T-helper 1 cell (primary cell): ENCODE measurements at places on chromosomes 4 and X.

- no peak for DNase-seq
Observed at GRCh38 chr4:3062471-3062870, 11.9 kb downstream of the HTT-AS start.

DNA sequence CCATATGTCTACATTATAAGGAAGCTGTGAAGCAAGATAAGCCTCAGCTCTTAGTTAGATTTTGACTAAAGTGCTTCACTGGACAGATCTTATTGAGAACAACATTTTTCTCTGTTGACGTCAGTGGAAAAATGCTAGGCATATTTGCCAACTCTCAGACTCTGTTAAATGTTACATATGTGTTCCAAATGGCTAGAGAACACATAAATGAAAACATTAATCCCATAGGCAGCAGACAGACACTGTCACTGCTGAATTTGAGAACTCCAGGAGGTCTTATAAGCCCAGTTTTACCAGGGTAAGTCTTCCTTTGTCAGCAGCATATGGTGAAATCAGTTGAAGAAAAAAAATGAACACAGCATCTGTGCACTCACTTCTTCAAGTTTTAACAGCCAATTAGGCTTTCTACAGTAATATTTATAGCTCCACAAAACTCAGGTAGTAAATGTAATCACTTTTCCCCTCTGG is 186.9 kb downstream of the CAMK2D start:
- DNase-seq, result no peak

DNA sequence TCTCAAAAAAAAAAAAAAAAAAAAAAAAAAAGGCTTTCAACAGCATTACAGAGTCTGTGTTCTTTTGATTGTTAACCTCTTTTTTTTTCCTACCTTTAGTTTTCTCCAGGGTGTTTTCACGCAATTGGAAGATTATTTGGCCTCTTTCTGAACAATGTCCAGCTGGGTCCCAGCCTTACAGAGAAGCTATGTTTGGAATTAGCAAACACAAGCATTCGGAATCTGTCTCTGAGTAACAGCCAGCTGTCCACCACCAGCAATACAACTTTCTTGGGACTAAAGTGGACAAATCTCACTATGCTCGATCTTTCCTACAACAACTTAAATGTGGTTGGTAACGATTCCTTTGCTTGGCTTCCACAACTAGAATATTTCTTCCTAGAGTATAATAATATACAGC is 13.3 kb downstream of the TLR3 start:
- DNase-seq, result no peak

DNA sequence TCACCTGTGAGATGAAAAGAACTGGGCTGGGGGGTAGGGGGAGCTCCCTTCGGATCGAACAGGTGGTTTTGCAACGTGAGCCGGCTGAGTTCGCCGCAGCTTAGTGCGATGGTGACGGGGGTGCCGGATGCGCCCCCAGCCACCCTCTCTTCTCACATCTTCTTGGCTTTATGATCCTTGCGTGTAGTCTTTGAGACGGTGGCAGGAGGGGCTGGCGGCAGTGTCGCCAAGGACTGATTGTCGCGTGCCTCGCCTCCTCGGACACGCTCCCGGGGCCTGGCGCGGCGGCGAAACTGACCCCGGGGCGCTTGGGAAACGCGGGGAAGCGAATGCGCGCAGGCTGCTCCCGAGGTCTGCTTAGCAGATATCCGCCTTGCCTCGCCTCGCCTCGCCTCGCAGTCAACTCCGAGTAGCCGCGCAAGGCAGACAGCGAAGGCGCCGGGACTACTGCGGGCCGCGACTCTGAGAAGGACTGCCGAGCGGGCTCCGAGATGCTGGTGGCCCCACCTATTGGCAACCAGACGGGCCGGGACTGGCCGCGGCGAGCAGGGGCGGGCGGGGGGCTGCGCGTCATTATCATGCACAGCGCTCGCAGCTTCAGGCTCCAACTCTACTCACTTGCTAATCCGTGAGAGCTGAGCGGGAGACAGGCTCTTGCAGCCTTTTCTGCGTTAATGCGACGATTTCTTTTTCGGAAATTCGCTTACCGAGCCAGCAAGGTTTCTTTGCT is 1.5 kb downstream of the GRID2 start:
- DNase-seq, result no peak

- DNase-seq, result no peak
Observed at GRCh38 chrX:3160756-3161155, 119.5 kb downstream of the ARSF start.

GRCh38 chrX:40174854-40175510 is 77.2 kb upstream of the BCOR start:
- DNase-seq, result no peak

- no peak for DNase-seq
Observed at GRCh38 chr4:22874334-22874912, 181.7 kb downstream of the GBA3 start.

DNA sequence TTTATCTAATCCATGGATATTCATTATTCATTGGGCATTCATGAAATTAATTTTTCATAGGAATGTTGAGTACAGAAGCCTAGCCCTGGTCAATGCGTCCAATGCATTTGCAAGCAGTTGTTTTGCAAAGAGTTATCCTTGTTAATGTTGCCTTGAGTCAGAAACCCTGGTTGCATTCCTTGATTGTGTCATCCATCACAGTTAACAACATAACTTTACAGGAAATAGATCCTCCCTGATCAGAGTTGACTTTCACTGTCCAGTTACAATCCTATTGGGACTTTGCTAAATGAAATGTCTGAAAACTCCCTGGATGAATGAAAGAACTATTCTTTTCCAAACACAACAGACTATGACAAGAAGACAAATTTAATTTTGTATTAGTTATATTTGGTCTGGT is 924.3 kb upstream of the SLIT2 start:
- DNase-seq, result no peak

GRCh38 chrX:121407627-121408026 is 360.2 kb downstream of the GLUD2 start:
- DNase-seq, result no peak

GRCh38 chrX:10041383-10041782 is 74.2 kb downstream of the CLDN34 start:
- no peak for DNase-seq

DNA sequence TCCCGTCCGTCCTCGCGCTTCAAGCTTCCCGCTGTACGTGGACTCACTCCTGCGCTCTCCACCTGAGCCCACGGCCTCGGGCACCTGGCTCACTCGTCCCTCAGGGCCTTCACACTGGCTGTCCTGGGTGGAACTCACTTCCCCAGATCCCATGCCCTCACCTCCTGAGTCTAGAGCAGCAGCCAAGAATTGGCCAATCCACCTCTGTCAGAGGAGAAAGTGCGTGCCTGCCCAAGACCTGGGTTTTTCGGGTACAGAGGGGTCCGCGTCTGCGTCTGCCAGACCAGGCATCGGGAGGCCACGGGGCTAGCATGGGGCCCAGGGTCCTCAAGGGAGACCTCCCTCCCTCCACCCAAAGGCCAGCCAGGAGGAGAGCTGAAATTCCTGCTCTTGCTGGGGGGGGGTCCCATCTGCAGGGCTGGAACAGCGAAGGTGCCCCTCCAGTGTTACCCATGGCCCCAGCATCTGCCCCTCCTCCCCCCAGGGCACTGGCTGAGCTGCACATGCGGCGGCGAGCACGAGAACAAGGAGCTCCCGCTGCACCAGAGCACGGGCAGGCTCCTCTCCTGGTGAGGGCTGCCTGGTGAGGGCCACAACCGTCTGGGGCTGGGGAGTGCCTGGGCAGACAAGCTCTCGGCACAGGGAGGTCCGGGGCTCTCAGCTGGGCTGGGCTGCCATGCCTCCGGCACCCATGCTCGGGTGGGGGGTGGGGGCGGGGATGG is 47.5 kb downstream of the FAM53A start:
- DNase-seq, result no peak

DNA sequence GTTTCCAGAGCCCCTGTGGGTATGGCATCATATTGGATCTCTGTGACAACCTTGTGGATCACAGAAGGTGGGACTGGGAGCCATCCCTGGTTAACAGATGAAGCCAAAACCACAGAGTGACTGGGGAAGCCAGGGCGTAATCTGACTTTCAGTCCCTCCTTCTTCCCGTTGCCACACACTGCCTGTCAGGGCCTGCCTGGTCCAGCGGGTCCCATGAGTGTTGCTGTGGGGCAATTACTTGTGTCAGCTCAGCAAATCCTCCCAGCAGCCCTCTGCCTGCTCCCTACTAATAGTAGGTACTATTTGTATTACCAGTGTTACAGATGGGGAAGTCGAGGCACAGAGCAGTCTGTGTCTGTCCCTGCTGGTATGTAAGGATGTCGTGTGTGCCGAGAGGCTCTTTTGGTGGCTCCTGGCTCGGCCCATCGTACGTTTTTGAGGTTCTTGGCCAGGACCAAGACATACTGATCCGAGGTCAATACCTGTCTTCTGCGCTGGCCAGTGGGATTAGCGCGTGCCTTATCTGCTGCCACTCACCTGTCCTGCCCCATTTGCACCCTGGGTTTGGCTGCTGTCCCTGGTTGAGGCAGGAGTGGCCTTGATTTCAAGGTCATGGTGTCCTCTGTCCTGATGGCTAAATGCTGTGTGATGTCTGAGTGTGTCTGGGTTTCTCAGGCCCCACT is 5.7 kb downstream of the NSG1 start:
- no peak for DNase-seq

- no peak for DNase-seq
Observed at GRCh38 chr4:141074098-141074878, 59.0 kb downstream of the RNF150 start.

DNA sequence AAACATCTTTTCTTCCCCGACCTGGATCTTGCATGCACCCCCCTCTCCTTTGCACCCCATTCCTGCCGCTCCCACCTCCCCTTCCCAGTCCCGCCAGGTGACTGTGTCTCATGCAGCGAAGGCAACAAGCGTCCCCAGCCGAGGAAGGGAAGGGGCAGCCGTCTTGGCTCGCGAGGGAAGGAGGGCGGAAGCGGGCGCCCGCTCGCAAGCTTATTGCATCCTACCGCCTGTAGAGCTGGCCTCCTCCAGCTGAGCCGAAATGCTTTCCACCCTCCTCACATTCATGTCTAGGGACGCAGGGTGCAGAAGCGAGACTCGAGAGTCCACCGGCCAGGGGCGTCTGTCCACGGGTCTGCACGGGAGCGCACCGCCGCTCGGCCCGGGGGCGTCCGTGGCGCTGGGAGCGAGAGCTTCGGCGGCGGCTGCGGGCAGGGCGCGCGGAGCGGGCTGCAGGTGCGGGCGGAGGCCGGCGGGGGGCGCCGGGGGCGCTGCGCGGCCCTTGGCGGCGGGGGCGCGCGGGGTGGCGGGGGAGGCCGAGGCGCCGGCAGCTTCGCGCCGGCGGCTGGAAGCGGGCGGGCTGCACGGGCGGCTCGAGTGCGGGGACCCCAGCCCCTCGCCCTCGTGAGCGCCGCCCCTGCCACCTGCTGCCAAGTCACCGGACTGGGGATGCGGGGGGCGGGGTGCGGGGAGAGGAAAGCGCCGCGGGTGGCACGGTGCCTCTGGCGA is at the start of gene KCNIP4:
KCNIP4 (minus strand) TSS at position 426 of the 726 bp plus-strand sequence.
- DNase-seq, result no peak

GRCh38 chr4:180465364-180465763 is 1777.8 kb upstream of the TENM3 start:
- DNase-seq, result no peak

DNA sequence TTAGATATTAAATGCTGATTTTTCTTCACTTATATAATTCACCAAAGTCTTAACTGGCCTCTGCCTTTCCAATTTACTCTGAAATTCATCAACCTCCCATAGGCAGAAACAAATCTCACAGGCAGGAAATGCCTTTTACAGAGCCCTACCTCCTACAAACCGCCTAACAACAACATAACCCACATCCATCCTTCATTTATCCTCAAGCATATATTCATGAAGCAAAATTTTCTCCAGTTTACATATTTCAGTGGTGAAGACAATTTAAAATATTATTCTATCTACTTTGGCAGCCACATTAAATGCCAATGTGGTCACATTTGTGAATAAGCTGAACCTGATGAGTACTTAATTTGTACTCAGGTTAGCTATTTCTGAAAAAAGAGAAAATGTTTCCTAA is 30.3 kb downstream of the SEPSECS start:
- no peak for DNase-seq

- DNase-seq, result no peak
Observed at GRCh38 chrX:3990569-3990968, 277.1 kb upstream of the PRKX start.

GRCh38 chr4:169305173-169305572 is 34.4 kb upstream of the SH3RF1 start:
- DNase-seq, result no peak

- DNase-seq, result no peak
Observed at GRCh38 chrX:16155581-16156096, 11.6 kb upstream of the MAGEB17 start.

- DNase-seq, result no peak
Observed at GRCh38 chrX:89053223-89053622, 306.2 kb downstream of the CPXCR1 start.

DNA sequence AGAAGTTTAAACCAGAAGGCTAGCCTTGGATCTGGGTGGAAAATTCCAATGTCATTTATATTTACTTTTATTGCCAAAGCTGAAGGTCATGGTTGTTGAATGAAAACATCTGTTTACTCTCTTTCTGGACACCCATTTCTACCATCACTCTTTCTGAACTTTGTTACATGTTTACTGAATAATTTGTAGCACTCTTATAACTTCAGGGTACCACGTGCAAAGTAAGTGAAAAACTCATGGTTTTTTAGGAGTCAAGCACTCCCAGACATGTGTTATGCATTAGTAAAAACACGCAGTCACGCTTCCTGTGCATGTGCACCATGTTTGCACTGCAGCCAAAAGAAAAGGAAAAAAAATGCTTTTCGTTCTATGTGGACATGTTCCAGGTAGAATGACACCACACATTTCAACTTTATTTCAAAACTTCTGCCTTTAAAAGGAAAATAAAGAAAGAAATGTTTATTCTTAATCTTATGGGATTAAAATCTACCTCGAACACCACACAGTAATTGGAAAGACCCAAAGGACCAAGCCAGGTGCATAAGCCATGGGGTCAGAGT is 31.4 kb upstream of the ADH1C start:
- DNase-seq, result no peak

DNA sequence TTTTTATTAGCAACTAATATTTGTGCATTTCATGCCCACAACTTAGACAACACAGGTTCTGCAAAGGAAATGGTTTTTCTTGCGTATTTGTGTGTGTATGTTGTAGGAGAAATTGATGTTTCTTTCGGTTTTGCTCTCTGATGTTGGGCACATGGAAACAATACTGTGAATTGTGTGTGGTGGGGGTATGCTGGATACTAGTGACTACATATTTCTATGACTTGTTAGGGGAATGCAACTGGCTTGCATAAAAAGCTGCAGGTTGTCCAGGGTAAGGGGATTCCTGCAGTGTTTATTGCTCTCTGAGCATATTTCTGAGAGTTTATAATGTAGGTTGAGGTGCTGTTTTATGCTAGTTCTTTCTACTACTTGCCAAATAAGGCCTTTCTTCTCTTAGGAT is 11.6 kb downstream of the DLG3 start:
- no peak for DNase-seq

DNA sequence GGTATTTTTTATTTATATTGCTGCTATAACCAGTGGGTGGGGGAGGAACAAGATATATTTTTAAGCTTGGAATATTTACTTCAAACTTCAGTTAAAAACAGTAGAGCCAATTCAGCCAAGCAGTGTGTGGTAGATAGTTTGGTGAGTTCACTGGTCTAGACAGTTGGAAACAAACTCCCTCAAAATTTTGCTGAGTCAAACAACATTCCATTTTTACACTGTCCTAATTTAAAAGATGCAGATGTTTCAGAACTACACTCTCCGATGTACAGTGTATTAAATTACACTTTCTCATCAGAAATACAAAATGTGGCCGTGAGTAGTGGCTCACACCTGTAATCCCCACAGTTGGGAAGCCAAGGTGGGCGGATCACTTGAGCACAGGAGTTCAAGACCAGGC is 23.3 kb downstream of the PRKX start:
- no peak for DNase-seq
